Epithelial cell of prostate (primary cell): ENCODE measurements at places on chromosomes 1 and 21.

- DNase-seq = no peak
Observed at GRCh38 chr1:206774093-206774492, 1.8 kb upstream of the IL10 start.

DNA sequence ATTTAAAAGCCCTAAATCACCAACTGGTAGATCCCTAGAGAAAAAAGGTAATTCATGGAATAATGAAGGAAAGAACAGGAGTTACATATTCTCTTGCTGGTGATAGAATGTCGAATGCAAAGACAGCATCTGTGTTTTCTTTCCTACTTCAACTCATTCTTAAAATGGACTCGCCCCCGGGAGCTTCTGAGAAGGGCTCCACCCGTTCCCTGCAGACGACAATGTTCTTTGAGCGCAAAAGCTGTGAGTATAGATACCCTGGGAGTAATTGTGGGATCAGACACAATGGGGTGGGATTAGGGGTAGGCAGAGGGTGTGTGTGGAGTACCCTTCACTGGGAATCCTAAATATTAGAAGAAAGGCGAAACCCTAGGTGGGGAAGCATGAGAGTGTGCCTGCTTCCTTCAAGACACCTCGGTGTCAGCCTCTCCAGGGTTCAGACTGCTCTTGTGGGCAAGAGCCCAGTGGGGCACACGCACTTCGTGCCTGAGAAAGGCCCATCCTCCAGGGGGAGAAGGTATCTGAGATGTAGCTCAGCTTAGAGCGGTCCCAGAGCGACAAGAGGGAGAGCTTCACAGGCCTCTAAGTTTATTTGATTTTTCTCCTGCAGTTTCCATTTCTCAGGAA lies 123.3 kb upstream of the DPYD start:
- no peak for DNase-seq

DNA sequence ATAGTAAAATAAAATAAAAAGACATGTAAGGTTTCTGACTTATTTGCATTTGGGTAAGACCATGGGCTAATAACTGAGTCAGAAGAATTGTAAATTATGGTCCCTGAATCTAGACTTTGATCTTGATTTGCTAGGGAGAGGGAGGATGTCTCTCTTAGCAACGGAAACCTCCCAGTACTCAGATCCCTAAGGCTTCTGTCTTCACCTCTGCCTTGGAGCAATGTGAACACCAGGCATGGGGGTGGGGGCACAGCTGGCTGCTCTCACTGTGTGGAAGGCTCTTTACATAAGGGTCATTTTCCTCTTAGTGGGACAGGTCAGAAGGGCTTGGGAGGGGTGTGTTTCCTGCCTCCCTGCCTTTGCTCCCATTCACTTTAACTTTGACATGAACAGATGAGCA lies 17.0 kb upstream of the TMEM54 start:
- no peak for DNase-seq

- peak; percentile 91 for DNase-seq
Observed at GRCh38 chr1:223707256-223708000, 4.9 kb upstream of the CAPN2 start.

GRCh38 chr1:153261281-153262069 lies 2.0 kb downstream of the LORICRIN start:
- no peak for DNase-seq

DNA sequence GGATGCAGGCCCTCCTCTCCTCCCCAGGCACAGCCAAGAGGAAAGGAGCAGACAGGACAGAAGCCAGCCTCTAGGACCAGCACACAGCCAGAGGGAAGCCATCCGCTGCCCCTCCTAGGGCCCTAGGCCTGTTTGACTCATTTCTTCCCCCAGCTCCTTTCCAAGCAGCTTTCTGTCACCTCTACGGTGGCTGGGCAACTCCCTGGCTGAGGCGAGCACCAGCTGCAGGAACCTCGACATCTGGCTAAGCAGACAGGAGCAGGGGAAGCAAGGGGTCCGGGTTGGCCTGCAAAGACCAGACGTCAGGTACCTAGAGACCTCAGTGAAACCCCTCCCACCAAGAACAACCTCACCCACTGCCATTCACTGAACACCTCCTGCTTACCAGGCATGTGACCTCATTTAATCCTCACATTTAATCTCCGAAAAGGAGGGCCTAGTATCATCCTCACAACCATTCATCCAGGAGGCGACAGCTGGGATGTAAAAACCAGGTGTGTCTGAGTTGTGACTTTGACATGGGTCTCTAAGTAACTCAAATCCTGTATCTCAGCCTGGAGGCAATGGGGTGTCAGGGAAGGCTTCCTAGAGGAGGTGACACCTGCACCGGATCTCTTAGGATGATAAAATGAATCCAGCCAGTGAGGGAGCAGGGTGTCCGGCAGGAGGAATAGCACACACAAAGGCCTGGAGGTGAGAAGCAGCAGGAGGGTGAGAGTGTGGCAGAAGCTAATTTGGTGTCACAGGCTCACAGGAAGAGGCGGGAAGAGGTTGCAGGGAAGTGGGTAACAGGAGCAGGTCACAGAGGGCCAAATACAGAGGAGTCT lies 5.9 kb downstream of the LRP8 start:
- no peak for DNase-seq
